ENCODE measurements at places on chromosomes 1 and 21. TPM values are rescaled to one million over a fixed set of nuclear protein-coding genes. Genes with fewer than 3 reads are reported as not detected.
A peak's percentile ranks its signal among the peaks of the same experiment; 100 is the strongest.

The OSBPL9 gene
- total RNA-seq: 74.7 TPM

The TBX15 gene
- not detected for total RNA-seq

GRCh38 chr1:41328780-41329640 is 32.2 kb upstream of the FOXO6 start:
- H3K4me3 ChIP-seq: no peak overlapping the region
- H3K27ac ChIP-seq: no peak overlapping the region
- H3K36me3 ChIP-seq: no peaks in the 10 kb centered on the region
- no peaks in the 10 kb centered on the region for H3K27me3 ChIP-seq
- no peak for DNase-seq

DNA sequence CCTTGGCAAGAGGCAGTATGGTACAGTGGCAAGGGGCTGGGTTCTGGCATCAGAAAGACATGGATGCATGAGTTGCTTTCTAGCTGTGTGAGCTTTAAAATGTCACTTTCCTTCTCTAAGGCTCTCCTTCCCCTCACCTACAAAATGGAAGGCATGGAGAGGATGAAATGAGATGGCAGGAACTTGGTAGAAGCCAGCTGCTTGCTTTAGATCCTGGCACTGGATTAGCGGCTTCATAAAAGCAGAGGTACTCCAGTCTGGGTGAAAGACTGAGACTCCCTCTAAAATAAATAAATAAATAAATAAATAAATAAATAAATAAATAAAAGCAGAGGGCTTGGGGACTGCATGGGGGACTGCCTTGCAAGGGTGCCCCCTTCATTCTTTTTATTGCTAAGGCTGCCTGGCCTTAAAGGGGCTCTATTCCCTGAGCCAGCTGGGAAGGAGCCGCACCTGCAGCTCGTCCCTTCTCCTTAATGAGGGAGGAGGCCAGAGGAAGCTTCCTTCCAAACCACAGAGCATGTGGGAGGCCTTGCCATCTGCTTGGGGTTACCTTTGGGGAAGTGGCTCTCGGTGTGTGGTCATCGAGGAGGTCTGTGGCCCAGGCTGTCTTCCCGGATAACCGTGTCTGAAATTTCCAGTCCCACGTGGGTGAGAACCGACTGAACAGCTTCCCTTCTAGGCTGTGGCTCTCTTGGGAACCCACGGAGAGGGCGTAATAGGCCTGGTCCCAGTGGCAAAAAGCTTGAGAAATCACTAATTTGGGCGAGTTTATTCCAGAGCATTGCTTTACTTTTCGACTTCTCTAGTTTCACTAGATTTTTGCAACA is 2.0 kb upstream of the ATP13A2 start:
- no peak for DNase-seq
- H3K27ac ChIP-seq: no peak overlapping the region
- H3K4me3 ChIP-seq: no peak overlapping the region
- H3K36me3 ChIP-seq: peaks cover 5% of the 10 kb centered on the region
- H3K27me3 ChIP-seq: no peaks in the 10 kb centered on the region
- H3K4me1 ChIP-seq: peaks cover 18% of the 10 kb centered on the region

GRCh38 chr1:205769641-205770365 is 5.5 kb downstream of the RAB29 start:
- H3K36me3 ChIP-seq: no peaks in the 10 kb centered on the region
- no peak overlapping the region for H3K27ac ChIP-seq
- H3K27me3 ChIP-seq: no peaks in the 10 kb centered on the region
- no peak for DNase-seq
- H3K4me1 ChIP-seq: peaks cover 13% of the 10 kb centered on the region
- H3K4me3 ChIP-seq: no peak overlapping the region

DNA sequence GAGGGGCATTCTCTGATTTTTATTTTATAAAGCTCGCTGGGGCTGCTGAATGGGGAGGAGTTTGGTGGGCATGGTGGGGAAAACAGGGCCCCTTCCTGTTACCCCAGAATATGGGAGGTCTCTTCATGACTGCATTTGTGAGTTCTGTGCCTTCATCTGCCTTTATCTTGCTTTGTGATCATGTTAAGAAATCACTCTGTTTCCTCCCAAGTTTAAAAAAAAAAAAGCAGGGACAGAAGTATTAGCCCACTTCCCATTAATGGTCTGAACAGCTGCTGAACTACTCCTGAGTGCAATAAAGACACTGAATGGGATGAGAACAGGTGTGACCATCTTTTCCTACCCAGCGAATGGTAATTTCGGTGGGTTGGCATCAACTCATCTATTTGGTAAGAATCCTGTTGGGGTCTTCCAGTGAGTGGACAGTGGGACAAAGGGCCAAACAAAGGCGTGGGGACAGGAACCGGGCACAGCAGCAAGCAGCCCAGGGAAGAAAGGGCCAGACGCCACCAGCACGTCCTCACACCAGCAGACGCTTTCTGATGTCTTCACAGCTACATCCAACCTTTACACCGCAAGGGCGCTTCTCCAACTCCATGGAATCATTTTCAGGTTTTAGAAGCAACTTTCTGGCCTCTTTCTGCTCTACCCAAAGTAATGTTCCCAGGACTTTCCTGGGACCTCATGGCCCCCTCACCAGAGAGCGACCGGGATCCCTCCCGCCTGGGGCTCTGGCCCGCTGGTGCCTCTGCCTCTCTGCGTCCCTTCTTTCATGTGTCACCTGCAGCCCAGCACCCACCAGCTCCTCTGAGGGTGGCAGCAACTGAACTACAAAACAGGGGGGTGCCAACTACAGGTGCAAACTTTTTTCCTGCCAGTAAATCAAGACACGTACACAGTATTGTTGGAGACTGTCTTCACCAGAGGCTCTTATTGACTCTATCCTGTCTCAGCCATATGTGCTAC is 160.2 kb downstream of the ADSS2 start:
- DNase-seq: no peak
- H3K4me1 ChIP-seq: 0 out of 2 replicates have a peak, but pooled peaks cover 5% of the 10 kb centered on the region
- no peaks in the 10 kb centered on the region for H3K27me3 ChIP-seq
- no peak overlapping the region for H3K27ac ChIP-seq

DNA sequence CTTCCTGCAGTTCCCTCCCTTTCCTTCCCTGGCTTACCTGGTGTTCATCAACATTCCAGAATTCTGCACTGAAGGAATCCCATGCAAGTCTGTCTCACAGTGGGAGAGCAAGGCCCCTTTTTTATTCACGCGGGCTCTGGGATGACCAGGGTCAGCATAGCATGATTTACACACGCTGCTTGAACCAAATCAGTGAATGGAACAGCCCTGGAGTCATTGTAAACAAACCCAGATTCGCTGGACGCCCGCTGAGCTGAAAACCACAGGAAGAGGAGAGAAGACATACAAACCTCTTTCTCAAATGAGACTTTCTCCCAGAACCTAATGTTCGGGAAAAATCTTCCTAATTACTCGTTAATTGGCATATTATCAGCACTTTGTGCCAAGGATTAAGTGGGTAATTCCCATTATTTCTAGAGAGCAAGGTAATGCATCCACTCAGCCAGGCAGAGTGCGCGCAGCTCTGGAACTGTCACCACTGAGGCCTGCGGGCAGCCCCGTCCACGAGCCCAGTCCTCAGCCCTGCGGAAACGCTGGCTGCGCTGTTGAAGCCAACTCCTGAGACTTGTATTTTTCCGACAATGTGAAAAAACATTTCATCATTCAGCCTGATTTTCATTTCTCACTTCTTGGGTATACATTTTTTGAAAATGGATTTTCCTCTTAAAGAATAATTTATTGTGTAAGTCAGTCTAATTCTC is 140.0 kb downstream of the ETS2 start:
- H3K27me3 ChIP-seq: no peaks in the 10 kb centered on the region
- no peaks in the 10 kb centered on the region for H3K4me1 ChIP-seq
- no peak overlapping the region for H3K27ac ChIP-seq
- DNase-seq: no peak

DNA sequence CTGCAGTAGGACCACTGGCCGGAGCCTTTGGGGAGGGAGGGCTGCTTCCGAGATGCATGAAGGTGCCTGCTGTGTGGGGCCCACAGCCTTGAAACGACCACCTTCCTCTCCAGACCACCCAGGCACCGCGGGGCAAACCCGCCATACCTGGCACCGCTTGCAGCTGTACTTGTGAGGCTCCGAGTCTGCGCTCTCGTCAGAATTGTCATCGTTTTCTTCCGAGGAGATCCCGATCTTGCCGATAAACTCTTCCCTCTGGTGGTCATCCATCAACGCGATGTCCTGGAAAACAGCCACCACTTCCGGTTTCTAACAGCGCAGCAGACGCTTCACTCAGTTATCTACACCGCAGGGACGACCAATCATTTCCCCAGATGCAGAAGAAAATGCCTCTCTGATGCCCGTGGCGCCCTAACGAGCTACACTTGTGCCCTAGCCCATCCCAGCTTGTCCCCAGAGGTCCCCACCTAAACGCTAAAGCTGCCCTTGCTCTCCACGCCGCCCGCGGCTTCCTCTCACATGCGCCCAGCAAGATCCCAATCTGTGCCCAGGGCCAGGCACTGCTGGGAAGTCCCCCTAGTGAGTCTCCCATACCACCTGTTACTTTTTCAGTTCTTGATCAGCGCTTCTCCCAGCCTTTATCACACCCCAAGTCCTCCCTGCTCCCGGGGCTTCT is 55.0 kb upstream of the RIPK4 start:
- no peak overlapping the region for H3K4me3 ChIP-seq
- H3K4me1 ChIP-seq: peaks cover 8% of the 10 kb centered on the region
- no peak overlapping the region for H3K27ac ChIP-seq
- DNase-seq: no peak

GRCh38 chr1:217392441-217392840 is 238.4 kb downstream of the GPATCH2 start:
- H3K27ac ChIP-seq: no peak overlapping the region
- H3K27me3 ChIP-seq: no peaks in the 10 kb centered on the region
- no peaks in the 10 kb centered on the region for H3K36me3 ChIP-seq
- H3K4me1 ChIP-seq: no peaks in the 10 kb centered on the region
- no peak for DNase-seq

The FCRL2 gene
- total RNA-seq: not detected

GRCh38 chr1:198701250-198701649 is 62.4 kb downstream of the PTPRC start:
- H3K4me1 ChIP-seq: peaks cover 9% of the 10 kb centered on the region
- H3K36me3 ChIP-seq: no peaks in the 10 kb centered on the region
- no peak overlapping the region for H3K27ac ChIP-seq
- no peak for DNase-seq
- H3K4me3 ChIP-seq: no peak overlapping the region
- no peaks in the 10 kb centered on the region for H3K27me3 ChIP-seq

GRCh38 chr1:44347280-44347679 is 7.8 kb downstream of the ERI3 start:
- peaks cover 10% of the 10 kb centered on the region for H3K4me1 ChIP-seq
- H3K27ac ChIP-seq: no peak overlapping the region
- H3K27me3 ChIP-seq: no peaks in the 10 kb centered on the region
- no peak overlapping the region for H3K4me3 ChIP-seq

The ANGPTL7 gene
- not detected for total RNA-seq

The GJA5 gene
- total RNA-seq: 2.0 TPM

The OR6N1 gene
- total RNA-seq: not detected

DNA sequence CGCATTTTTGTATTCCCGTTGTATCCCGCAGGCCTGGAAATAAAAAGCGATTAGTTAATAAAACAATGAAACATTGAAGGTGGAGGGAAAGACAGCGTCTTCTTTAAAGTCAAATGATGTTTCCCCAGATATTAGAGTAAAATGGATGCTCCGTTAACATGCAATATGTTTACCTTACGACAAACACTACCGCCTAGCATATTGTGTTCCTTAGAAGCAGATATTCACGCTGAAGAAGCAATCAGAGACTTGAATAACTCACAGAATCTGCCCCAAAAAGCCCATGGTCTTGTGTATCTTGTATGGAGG is 583 bp upstream of the B4GALT3 start:
- H3K36me3 ChIP-seq: peaks cover 22% of the 10 kb centered on the region
- DNase-seq: no peak
- peaks cover 31% of the 10 kb centered on the region for H3K4me1 ChIP-seq
- peak overlapping the region; percentile 27 for H3K27ac ChIP-seq
- no peaks in the 10 kb centered on the region for H3K27me3 ChIP-seq

DNA sequence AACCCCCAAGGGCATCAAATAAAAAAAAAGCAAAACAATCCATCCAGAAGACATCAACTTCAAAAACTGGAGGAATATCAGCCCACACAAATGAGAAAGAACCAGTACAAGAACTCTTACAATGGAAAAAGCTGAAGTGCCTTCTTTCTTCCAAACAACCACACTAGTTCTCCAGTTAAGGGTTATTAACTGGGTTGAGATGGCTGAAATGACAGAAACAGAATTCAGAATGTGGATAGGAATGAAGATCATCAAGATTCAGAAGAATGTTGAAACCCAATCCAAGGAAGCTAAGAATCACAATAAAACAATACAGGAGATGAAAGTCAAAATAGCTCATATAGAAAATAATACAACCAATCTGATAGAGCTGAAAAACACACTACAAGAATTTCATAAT is 104.5 kb downstream of the NME7 start:
- H3K27ac ChIP-seq: no peak overlapping the region
- DNase-seq: no peak
- H3K4me3 ChIP-seq: no peak overlapping the region
- H3K27me3 ChIP-seq: no peaks in the 10 kb centered on the region
- H3K4me1 ChIP-seq: no peaks in the 10 kb centered on the region

- peak; percentile 33 for DNase-seq
- H3K27me3 ChIP-seq: peaks cover 72% of the 10 kb centered on the region
- no peaks in the 10 kb centered on the region for H3K36me3 ChIP-seq
Observed at GRCh38 chr1:63124666-63125191, 197.6 kb upstream of the FOXD3 start.

The TNFRSF14 gene
- total RNA-seq: 21.1 TPM

The SETDB1 gene
- 42.4 TPM for total RNA-seq

GRCh38 chr1:6103854-6104530 is 58.3 kb downstream of the KCNAB2 start:
- no peaks in the 10 kb centered on the region for H3K36me3 ChIP-seq
- no peaks in the 10 kb centered on the region for H3K27me3 ChIP-seq
- no peak overlapping the region for H3K4me3 ChIP-seq
- no peak for DNase-seq
- H3K27ac ChIP-seq: no peak overlapping the region

GRCh38 chr1:104987210-104987609 is 1237.5 kb downstream of the AMY1C start:
- H3K27ac ChIP-seq: no peak overlapping the region
- no peak for DNase-seq
- no peaks in the 10 kb centered on the region for H3K27me3 ChIP-seq
- no peaks in the 10 kb centered on the region for H3K36me3 ChIP-seq
- no peaks in the 10 kb centered on the region for H3K4me1 ChIP-seq

DNA sequence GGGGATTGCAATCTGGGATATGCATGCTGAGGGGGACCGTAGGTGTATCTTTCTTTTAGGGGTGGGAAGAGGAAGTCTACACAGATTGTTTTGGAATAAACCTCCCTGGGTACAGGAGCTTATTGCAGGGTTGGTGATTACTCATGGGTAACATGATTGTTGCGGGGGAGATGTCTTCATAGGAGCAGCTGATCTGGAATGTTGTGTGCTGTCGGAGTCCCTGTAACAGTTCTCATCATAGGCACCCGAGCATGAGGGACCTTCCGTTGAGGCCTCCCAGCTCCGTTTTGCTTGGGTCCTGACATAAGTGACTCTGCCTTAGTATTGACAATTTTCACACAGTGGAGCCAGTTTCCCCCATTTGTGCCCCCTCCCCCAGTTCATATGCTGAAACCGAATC is 4.2 kb upstream of the PRXL2B start:
- H3K4me3 ChIP-seq: no peak overlapping the region
- no peaks in the 10 kb centered on the region for H3K27me3 ChIP-seq
- DNase-seq: no peak

- no peak overlapping the region for H3K4me3 ChIP-seq
- no peak for DNase-seq
- no peak overlapping the region for H3K27ac ChIP-seq
- H3K36me3 ChIP-seq: no peaks in the 10 kb centered on the region
Observed at GRCh38 chr1:7732331-7732730, 38.8 kb upstream of the VAMP3 start.

GRCh38 chr1:33221385-33221758 is 34.9 kb upstream of the ZNF362 start:
- H3K36me3 ChIP-seq: no peaks in the 10 kb centered on the region
- DNase-seq: no peak
- no peak overlapping the region for H3K27ac ChIP-seq

All from PC-3 (cell line).